NCI-H1436 treated with DMSO at 0.1 percent for 48 hours (cell line): ENCODE measurements at places on chromosomes 1 and 21.

DNA sequence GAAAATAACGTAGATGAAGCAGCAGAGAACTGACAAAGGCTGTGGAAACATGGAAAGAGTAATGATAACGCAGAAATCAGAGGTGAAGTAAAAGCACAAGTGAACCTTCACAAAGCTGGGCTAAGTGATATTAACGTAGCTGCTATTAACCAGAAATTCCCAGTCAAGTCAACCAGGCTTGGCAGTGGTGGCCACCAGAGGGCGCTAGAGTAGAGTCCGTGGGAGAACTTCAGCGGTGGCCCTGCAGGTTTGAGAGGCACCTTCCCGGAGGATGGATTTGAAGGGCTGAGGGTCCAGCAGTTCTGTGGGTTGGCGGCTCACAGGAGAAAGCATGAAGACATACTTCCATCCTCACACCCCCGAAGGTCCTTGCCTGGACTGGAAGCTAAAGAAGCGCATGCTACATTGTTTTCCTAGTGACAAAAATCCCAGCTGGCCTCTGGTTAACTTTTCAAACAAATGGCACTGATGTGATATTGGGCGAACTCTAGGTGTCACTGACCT, 81.7 kb upstream of the ZNF648 start:
- DNase-seq, result peak; percentile 44

GRCh38 chr1:206581571-206581981, 30.7 kb downstream of the EIF2D start:
- DNase-seq, result no peak

DNA sequence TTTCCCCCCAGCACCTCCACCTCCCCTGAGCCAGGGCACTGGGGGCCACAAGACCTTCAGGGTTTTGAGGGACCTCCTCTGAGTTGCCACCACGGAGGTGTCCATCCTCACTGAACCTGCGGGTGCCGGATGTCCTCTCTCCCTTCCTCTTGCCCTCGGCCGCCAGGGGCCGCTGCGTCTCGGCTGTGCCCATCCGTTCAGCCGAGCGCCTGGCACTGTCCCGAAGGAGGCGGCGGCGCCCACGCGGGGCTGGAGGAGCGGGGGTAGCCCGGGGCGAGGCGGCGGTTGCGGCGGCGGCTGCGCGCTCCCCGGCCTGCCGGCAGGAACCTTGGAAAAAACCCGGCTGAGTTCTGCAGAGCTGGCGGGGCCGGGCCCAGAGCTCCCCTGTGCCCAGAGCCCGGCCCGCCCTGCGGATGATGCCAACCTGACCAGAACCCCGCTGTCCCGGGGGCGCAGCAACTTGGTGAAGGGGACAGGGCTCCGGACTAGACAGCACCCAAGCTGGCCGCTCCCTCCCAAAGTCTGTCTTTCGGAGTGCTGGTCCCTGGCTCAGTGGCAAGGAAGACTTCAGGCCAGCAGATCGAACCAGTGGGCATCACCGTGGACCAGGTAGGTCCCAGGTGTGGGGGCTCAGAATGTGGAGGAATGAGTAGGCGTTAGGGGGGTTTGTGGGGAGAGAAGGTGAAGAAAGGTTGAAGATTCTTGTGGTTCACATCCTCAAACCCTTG, 3.7 kb upstream of the PPM1J start:
- DNase-seq, result no peak

DNA sequence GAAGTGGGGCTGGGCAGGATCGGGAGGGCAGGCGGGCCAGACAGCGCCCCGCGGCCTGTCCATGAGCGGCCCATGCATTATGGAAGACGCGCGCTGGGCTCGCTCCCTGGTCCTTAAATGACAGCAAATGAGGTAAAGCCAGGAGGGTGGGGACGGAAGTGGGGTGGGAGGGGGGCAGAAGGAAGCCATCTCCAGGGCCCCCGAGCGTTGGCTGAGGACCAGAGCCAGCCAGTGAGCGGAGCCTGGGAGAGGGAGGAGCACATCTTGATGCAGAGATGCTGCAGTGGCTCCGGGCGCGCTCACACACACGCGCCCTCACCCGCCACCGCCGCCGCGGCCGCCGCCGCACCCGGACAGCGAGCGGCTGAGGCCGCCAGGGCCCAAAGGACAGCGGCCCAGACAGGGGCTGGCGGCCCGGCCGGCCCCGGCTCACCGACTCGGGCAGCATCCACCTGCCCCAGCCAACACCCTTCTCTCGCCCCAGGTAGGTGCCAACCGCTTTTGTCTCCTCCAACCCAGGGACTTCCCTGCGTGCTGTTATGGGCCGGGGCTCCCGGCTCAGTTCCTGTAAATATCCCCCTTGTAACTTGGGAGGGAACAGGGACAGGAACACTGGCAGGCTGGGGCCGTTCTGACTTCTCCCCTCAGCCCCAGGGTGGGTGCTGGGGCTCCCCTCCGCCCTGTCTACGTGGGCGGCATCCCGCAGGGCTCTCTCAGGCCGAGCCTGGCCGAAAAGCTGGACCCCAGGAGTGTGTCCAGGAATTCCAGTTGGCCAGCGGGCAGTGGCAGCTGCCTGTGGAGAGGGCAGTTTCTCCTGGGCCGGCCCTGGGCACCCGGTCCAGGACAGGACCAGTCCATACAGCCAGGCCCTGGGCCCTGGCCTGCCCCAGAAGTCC, at the start of gene CNTN2:
Gene CNTN2 (plus strand): TSS at position 302 of the 896 bp plus-strand sequence. CDS start 9,974 bp downstream, outside the sequence.
- peak; percentile 53 for DNase-seq

- no peak for DNase-seq
These were observed 56.0 kb downstream of the KCNJ15 start for GRCh38 chr21:38312822-38313221.

DNA sequence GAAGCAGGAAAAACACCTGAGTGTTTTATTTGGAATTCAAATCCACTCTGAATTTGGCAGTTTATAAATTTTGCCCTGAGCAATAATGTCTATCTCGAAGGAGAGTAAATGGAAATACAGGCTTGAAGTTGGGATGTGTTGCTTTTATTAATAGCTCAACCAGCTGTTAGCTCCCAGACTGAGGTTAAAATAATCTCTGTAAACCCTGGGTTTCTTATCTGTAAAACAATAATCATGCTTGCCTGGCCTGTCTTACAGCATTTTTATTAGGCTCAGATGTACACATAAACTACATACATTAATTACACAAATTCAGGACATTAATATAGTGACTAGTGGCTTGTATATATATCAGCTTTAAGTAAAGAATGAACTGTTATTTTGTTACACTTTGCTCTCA, 148.5 kb downstream of the GALNT2 start:
- DNase-seq, result no peak

DNA sequence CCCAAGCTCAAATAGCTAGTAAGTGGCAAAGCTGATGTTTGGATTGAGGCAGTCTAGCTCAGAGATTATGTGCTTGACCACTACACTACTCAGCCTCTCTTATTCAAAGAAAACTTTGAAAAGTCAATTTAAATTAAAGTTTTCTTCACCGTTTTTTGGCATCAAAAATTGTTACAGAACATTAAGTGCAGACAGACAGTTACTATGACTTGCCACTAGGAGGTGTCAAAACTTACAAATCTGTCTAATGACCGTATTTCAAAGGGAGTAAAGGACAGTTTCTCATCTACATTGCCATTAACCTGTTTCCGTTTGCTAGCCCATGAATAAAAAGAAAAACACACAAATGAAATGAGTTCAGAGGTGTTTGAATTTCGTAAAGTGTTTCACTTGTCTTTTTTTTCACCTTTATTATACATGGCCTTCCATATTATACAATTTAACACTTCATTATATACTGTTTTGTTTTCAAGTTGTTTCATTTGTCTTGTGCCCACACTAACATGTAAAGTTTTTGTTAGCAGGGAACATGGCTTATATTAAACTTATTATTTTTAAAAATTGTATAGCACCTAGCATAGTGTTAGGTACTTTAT, 57.4 kb upstream of the MTF2 start:
- no peak for DNase-seq

GRCh38 chr1:233025157-233025556, 74.7 kb downstream of the NTPCR start:
- DNase-seq, result no peak

GRCh38 chr21:43361493-43362296, 65.2 kb downstream of the SIK1 start:
- no peak for DNase-seq

- DNase-seq, result no peak
These were observed at the start of gene C1orf198 for GRCh38 chr1:230867903-230868735. TSS of gene C1orf198 (minus strand) at chr1:230868521. CDS start at chr1:230868512, 9 bp downstream.

- no peak for DNase-seq
These were observed 134.0 kb downstream of the HIVEP3 start for GRCh38 chr1:41784531-41785274.

- no peak for DNase-seq
These were observed 358.9 kb upstream of the SGIP1 start for GRCh38 chr1:66175098-66175497.

- DNase-seq, result no peak
These were observed 18.6 kb upstream of the YTHDF2 start for GRCh38 chr1:28718166-28718565.

DNA sequence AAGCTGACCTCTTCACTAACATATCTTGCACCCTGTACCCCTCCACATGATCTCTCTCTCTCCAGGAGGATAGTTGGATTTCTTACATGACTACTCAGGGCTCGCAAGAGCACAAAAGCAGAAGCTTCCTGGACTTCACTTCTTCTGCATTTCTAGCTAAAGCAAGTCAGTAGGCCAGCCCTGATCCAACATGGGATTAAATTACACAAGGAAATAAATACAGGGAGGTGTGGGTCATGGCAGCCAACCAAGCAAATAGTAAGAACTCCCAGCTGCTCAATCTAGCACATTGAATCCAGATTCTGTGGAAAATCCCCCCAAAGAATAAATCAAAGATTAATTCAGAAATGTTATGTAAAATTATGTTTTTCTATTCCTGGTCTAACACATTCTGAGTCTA, 33.3 kb downstream of the KLHDC7A start:
- DNase-seq, result no peak

DNA sequence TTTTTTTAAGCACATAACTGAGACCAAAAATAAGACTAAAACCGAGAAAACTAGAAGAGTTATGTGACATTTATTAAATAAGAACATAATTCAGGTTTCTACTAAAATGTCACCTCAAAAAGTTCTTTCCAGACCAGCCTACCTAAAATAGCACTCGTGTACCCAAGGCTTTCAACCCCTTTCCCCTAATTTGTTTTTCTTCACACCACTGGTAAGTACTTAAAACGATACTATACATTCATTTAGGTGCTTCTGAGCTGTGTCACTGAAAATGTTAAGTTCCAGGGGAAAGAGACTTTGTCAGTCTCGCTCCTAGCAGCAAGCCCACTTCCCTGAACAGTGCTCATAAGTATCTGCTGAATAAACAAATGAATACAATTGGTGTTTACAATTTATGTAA, 6.8 kb downstream of the RRAGC start:
- no peak for DNase-seq

- no peak for DNase-seq
These were observed 34.3 kb downstream of the GPR137B start for GRCh38 chr1:236176337-236177336.

DNA sequence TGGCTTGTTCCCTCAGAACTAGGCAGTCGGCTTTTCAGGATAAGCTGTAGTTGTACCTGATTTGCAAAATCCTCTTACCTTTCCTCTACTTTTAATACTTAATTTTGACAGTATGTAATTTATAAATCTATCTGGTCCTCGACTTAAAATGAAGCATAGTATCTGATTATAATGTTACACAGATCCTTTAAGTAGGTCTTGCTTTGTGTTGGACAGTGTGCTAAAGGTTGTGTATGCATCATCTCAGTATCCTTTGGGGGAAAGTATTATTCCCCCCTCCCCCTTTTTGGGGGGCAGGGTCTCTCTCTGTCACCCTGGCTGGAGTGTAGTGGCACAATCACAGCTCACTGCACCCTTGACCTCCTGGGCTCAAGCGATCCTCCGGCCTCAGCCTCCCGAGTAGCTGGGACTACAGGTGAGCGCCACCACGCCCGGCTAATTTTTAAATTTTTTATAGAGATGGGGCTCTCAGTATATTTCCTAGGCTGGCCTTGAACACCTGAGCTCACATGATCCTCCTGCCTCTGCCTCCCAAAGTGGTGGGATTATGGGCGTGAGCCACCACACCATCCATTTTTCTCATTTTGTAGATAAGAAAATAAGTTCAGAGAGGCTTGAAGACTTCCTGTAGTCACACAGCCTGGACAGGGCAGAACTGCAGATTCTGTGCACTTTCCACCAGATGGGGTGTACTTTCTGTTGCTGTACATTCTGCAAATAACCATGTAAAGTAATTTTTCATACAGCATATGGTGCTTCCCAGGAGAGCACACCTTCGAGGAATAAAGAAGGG, 791 bp upstream of the STX6 start:
- DNase-seq, result no peak

GRCh38 chr1:26946270-26946669, 14.0 kb downstream of the KDF1 start:
- no peak for DNase-seq

DNA sequence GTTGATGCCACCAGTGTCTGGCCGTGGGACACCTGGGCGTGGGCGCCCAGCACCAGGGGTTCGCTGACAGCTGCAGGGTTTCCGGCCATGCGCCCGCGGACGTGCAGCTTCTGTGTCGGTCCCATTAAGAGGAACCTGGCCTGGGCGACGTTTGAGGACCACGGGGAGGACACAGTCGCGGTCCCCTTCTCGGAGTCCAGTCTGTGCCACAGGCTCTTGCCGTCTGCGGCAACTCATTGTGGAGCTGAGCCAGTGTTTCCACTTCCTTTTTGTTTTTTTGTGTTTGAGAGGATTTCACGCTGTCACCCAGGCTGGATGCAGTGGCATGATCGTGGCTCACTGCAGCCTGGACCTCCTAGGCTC, 1.6 kb upstream of the C1orf159 start:
- no peak for DNase-seq

- no peak for DNase-seq
These were observed 82.3 kb upstream of the SYT6 start for GRCh38 chr1:114235960-114236359.

- no peak for DNase-seq
These were observed 61.4 kb downstream of the MAGI3 start for GRCh38 chr1:113451710-113452109.

GRCh38 chr21:35367553-35367952, 318.5 kb upstream of the RUNX1 start:
- no peak for DNase-seq

GRCh38 chr1:204376465-204376864, 16.7 kb upstream of the PLEKHA6 start:
- DNase-seq, result no peak

DNA sequence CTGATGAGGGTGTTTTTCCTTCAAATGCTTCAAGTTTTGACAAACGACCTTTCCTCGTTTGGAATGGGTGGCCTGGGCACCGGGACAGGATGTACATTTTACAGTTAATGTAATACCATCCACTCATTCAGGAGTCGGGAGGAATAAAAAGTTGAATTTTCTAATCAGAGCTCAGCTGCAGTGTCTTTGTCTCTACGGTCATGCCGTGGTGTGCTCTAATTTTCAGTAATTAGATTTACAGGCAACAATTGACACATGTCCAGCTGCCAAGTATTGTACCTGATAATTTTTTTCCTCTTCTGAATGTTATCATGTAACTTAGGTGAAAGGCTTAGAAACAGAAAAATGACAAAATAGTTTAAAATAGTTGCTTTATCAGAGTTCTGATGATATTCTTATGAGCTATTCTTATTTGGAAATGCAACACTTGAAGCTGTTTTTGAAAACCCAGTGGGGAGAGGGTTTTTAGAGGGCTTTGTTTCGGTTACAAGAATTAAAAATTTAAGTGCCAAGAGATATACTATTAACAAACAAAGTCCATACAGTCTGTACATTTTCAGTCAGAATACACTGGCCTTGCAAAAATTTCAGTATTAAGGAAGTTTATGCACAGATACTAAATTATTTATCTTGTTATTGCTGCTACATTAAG, 1.0 kb downstream of the CDKN2C start:
- no peak for DNase-seq
